ENCODE measurements at places on chromosomes 5 and 9.

- DNase-seq = no peak
Measured at GRCh38 chr5:178077751-178078150, 35.6 kb upstream of the N4BP3 start.

DNA sequence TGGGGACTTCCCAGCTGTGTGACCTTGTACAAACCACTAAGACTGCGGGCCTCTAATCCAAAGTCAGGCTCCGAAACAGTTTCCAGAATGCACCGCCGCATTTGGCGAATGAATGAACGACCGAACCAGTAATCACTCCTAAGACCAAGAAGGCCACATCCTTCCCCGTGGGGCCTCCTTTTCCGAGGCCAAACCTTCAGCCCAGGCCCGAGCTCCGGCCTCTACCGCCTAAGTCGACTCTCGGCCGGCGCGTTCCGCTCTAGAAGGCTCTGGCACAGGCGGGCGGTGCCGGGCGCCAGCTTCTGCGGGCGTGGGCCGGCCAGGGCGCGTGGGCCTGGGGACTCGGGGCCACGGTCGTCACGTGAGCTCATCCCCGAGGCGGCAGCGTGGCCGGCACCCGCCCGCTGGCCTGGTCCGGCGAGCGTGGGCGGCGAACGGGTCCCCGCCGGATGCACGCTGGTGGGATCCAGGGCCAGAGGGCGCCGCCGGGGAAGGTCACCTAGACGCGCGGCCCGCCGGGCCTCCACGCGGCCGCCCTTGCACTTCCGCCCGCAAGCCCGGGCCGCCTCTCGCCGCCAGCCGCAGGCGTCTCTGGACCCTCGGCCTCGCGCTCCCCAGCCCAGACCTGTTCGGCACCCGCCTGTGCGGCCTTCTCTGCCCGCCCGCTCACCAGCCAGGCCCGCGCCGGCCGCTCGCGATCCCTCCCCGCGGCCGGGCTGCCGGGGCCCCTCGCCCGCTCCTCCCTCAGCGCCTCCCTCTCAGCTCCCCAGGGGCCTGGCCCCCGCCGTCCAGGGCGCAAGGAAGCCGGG lies 754 bp downstream of the VDAC1 start:
- DNase-seq = no peak

DNA sequence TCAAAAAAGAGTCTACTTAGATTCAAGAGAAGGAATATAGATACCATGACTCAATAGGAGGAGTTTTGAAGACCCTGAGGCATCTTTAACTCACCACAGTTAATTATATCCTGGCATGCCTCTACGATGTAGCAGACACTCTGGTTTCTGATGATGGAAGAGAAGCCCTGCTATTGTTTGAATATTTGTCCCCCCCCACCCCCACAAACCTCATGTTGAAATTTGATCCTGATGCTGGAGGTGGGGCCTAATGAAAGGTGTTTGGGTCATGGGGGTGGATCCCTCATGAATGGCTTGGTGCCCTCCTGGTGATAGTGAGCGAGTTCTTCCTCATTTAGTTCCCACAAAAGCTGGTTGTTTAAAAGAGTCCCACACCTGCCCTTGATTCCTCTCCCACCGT lies 147.9 kb upstream of the TBCA start:
- DNase-seq = peak; percentile 11

DNA sequence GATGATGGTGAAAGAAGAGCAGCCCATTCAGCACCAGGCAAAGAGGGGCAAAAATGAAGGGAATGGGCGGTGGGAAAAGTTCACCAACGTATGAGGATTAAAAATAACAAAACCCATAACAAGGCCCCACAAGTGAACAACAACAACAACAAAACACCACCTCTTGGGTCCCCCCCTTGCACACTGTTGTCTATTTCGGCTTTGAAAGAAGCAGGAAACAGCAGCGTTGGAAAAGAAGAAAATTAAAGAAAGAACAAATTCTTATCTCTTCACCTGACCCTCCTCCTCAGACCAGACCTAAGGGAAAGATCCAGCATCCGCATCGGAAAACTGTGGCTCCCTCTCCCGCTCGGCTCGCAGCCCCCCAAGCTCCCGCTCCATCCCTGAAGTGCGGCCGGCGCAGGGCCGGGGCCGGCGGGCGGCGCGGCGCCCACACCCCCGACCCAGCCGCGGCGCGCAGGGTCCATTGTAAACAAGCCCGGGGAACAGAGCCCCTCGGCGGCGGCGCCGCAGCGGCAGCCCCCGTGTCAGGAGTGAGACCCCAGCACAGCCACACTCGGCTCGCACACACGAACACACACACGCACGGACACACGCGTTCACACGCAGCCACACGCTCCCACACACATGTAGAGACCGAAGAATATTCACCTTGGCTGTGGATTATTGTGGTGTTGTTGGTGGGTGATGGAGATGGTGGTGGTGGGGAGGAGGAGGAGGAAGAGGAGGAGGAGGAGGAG lies 535 bp downstream of the RFX3 start:
- DNase-seq = no peak

- DNase-seq = no peak
Measured at GRCh38 chr5:74490814-74491213, 149.7 kb downstream of the ENC1 start.

- DNase-seq = no peak
Measured at GRCh38 chr5:59814537-59814872, 79.0 kb downstream of the PDE4D start.

GRCh38 chr9:30574355-30575151 lies 1809.9 kb upstream of the ACO1 start:
- DNase-seq = no peak

DNA sequence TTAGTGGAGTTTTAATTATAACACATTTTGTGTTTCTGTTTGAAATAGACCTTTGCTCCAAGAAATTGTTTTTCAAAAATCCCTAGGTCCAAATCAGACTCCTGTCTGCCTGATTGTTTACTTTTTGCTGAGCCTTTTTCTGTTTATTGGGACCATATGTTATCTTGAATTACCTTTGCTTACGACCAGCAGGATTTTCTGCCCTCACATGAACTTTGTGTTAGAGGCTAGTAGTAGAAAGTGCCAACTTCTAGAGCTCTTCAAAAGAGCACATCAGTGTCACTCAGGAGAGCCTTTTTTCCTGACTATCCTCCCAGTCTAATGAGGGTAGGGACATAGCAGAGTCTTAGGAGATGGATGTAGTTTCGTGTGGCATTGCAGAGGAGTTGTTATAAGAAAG lies 10.2 kb downstream of the RECK start:
- DNase-seq = no peak

DNA sequence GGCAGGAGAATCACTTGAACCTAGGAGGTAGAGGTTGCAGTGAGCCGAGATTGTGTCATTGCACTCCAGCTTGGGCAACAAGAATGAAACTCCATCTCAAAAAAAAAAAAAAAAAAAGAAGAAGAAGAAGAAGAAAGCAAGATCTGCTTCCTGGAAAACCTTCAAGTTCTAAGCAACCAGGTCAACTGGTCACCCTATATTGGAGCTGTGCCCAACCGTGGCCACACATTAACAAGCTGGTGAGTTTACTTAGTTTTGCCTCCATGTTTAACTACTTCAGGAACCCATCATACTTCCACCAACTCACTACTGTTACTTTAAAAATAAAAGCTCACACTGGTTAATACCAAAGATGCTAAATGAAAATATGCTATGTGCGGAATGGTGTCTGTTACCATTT lies 12.3 kb upstream of the SKP1 start:
- DNase-seq = no peak

GRCh38 chr5:35162848-35163709 lies 67.2 kb downstream of the PRLR start:
- DNase-seq = no peak

DNA sequence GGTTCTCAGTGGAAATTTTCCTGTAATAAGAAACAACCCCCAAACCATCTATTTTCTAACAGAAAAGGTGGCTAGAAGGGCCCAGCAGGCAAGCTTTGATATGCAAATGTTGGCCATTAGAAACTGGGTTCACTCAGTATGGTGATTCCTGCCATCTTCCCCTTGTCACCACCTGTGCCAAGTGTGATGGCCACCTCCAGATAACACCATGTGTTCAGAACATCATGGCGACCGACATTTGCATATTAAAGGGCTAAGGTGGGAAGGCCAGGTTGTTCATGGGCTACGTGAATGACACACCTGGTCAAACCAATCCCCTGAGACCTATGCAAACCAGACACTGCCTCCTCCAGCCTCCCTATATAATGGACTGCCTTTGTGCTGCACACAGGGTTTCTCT lies 20.4 kb downstream of the FOXE1 start:
- DNase-seq = no peak

DNA sequence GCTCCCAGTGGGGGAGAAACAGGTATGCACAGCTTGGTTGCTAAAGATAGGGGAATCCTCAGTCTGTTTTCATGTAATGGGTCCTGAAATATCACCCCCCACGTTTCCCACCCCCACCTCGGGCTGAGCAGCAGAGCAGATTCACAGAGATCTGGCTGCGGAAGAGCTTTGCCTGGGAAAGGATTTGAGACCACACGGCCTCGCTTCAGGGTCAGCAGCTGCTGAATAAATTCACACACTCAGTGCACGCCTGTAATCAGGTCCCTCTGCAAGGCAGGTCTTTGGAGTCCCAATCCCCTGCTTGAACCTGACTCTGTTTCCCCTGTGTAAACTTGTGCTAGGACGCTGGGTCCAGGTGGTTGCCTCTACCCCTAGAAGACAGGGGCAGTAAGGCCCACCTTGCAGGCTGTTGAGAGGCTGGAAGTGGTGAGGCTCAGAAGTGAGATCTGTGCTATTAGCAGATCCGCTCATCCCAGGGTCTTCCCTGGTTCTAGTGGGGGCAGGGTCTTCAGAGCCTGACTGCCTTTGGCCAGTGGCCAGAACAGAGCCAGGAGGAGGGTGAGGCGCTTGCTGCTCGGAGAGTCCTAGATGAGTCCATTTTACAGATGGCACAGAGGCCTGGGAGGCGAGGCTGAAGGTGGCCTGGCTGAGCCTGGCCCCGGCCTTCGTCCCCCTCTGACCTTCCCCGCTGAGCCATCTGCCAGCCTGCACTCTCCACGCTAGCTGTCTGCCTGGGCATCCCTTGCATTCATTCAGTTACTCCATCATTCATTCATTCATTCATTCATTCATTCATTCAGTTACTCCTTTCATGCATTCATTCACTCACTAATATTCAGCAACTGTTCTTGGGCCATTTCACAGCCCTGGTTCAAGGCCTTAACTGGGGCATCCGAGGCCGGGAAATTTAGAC lies 16.7 kb upstream of the NEURL1B start:
- DNase-seq = no peak

DNA sequence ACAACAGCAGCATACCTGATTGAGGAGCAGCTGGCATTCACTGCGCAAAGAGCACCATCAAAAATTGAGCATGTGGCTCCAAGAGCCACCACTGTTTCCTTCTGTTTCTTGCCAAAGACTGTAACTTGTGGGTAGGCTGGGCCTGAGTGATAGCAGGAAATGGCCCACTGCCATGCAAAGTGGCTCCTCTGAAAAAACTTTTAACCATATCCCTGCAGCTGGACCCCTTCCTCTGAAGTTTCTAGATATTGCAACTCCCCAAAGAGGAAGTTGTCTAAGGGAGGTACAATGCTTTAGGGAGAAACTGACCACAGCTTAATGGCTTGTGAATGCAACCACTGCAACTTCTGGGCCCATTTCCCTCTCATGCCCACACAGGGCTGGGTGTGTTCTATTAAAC lies 355.4 kb upstream of the PDE4D start:
- no peak for DNase-seq

- DNase-seq = no peak
Measured at GRCh38 chr5:69530561-69531405, 29.2 kb upstream of the GTF2H2C start.

DNA sequence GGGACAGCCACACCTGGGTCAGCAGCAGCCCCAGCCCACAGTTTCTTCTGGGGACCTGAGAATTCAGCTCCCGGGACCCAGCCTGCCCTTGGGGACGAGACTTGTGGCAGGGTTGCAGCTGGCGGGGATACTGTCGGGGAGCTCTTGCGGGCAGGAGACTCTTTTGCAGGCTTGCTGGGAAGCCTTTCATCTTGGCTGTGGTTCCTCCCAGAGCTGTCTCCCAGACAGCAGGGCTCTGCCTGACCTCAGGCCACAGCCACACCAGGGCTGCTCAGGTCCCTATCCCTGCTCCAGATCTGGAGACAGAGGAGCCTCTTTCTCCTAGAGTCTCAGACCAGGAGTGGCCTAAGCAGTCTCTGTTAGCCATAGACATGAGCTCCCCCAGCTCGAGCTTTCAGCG lies 4.7 kb upstream of the MYMK start:
- DNase-seq = no peak

GRCh38 chr9:6614489-6614888 lies 31.0 kb downstream of the GLDC start:
- DNase-seq = no peak

GRCh38 chr5:155193483-155194107 lies 180.0 kb downstream of the KIF4B start:
- no peak for DNase-seq

DNA sequence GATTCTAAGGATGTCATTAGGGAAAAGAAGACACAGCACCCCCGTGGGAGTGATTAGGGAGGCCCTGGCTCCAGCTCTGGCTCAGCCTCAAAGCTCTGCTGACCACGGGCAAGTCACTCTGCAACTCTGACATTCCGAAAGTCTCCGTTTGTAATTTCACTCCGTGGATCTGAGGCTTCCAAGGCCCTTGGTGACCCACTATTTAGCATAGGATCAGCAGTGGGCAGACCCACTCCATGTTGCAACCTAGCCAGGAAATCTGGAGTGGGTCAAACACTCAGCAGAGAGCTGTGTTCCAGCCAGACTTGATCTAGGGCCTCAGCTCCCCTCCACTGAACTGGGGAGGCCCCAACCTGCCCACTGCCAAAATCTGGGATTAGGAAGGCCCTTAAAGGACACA lies 11.8 kb downstream of the PHF19 start:
- no peak for DNase-seq

GRCh38 chr5:95729115-95730010 lies 1.8 kb upstream of the RHOBTB3 start:
- DNase-seq = no peak

- no peak for DNase-seq
Measured at GRCh38 chr9:136899196-136899595, 12.9 kb downstream of the TRAF2 start.
